Activated gamma-delta T cell treated with anti-CD3 and anti-CD28 coated beads, Interleukin-2, amount 50 U/mL, for 16 hours (primary cell): ENCODE measurements at places on chromosomes 12 and 14.

GRCh38 chr14:33957993-33958392 is 7.1 kb upstream of the EGLN3 start:
- DNase-seq, result no peak

DNA sequence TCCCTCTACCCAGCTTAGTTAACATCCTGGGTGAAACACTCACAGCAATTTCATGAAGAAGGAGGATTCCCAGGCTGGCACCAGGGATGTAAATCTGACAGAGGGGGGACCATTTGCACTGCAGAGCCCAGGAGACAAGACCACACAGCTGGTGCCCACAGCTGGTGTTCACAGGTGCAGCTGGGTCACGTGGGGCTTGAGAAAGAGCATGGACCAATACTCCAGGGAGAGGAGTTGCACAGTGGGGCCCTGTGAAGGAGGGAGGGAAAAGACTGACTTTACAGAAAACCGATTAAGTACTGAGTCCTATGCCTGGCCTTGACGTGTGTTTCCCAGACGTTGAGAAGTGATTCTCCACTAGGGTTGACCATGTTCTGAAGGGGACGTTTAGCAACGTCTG is 1316.7 kb upstream of the TMEM132C start:
- no peak for DNase-seq

GRCh38 chr14:23697680-23698079 is 61.5 kb downstream of the DHRS2 start:
- DNase-seq, result no peak

DNA sequence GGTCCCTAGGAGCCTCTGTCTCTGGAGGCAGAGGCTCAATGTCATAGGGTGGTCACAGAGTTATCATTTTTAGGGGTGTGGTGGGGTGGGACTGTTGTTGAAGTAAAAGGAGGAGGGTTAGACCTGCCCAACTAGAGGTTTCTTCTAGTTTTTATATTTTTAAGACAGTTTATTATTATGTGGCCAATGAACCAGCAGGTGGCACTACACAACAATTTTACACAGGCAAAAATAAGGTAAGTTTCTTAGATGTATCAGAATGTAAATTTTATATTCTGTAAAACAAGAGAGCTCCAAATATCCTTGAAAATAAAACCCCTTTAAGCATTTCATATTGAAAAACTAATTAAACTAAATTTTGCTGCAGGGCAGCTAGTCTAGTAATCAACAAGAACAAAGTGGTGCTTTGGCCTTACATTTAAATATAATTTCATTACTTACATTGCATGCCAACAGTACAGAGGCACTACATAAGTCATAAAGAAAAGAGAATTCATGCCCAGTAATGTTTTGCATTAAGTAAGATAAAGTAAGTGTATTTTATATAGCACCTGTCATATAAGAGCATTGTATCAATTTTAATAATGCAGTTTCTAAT is 22.2 kb upstream of the OVCH1 start:
- DNase-seq, result no peak

GRCh38 chr12:115375186-115375991 is 691.4 kb upstream of the TBX3 start:
- no peak for DNase-seq
